ENCODE measurements at places on chromosomes 13 and 19. TPM values are rescaled to one million over a fixed set of nuclear protein-coding genes. Genes with fewer than 3 reads are reported as not detected.
A peak's percentile ranks its signal among the peaks of the same experiment; 100 is the strongest.

DNA sequence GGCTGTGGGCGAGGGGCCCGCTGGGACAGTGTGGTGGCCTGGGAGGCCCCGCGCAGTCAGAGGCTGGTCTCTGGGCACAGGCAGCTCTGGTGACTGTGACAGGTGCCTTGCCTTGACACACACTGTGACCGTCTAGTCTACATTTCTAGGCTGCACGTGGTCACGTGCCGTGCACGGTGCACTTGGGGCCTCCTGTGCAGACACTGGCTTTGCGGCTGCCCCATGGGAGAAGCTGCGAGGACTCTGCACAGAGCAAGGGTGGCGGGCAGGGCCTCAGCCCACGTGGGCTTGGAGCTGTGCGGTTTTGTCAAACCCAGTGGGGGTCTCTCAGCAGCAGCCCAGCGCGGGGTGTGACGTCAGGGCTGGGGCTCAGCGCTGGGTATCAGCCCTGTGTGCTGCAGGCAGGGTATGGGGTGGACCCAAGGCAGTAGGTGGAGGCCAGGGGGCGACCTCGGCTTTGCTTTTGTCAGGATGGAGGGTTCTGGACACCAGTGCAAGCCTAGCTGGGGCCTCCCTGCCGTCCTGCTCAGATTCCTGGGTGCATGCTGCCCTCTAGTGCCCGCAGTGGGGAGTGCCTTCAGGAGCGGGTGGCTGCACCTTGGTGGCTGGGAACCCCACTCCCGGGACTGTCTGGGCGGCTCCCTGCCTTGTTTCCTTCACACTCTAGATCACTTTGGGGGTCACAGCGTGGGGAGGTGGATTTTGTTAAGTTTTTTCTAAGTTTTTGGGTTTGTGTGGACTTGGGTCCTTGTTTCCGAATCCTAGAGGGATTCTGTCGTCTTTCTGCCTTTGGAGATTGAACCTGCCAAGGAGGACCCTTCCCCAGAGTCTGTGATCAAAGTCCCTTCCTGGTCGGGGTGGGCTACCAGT lies 62.6 kb downstream of the KDM4B start:
- no peaks in the 10 kb centered on the region for H3K36me3 ChIP-seq
- no peak overlapping the region for H3K27ac ChIP-seq
- peak; percentile 89 for DNase-seq
- H3K4me3 ChIP-seq = no peak overlapping the region
- no peaks in the 10 kb centered on the region for H3K4me1 ChIP-seq
- H3K27me3 ChIP-seq = no peaks in the 10 kb centered on the region

GRCh38 chr19:3984584-3984907 lies 717 bp downstream of the EEF2 start:
- peak overlapping the region; percentile 96 for H3K27ac ChIP-seq
- no peak for DNase-seq
- no peaks in the 10 kb centered on the region for H3K36me3 ChIP-seq
- peak overlapping the region; percentile 85 for H3K4me3 ChIP-seq

- no peaks in the 10 kb centered on the region for H3K4me1 ChIP-seq
- H3K4me3 ChIP-seq = peak within 1 kb of the TSS; percentile 36
- H3K36me3 ChIP-seq = no peaks in the 10 kb centered on the region
- H3K27ac ChIP-seq = peak within 1 kb of the TSS; percentile 25
Observed at GRCh38 chr13:23433171-23434153, at the start of gene SACS. TSS of gene SACS (minus strand) at chr13:23433702. CDS start at chr13:23411239, 22,463 bp downstream.

GRCh38 chr19:29587518-29587986 lies 18.5 kb upstream of the POP4 start:
- no peak overlapping the region for H3K4me3 ChIP-seq
- no peak for DNase-seq
- H3K27ac ChIP-seq = no peak overlapping the region
- H3K27me3 ChIP-seq = no peaks in the 10 kb centered on the region
- no peaks in the 10 kb centered on the region for H3K4me1 ChIP-seq

GRCh38 chr13:98450539-98451111 lies 126.3 kb downstream of the STK24 start:
- H3K27ac ChIP-seq = peak overlapping the region; percentile 80
- H3K27me3 ChIP-seq = no peaks in the 10 kb centered on the region
- H3K4me1 ChIP-seq = peaks cover 14% of the 10 kb centered on the region
- no peak overlapping the region for H3K4me3 ChIP-seq
- H3K36me3 ChIP-seq = no peaks in the 10 kb centered on the region
- DNase-seq = no peak

DNA sequence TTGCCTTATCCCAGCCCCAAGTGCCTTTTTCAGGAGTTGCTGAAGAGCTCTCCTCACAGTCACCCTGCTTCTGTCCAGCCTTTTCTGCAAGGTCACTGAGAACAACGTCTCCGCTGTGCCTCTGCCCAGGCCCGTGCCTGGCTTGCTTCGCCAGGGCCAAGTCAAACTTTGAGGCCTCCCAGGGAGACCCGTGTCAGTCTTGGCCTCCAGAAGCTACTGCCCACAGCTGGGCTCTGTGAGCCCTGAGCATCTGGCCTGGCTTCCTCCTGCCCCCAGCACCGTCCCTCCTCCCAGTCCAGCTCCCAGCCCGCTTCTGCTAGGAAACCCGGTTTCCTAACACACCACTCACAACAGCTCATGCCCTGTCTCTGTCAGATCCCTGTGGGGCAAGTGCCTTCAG lies 165.9 kb downstream of the TEX29 start:
- H3K36me3 ChIP-seq = no peaks in the 10 kb centered on the region
- no peaks in the 10 kb centered on the region for H3K27me3 ChIP-seq
- H3K4me3 ChIP-seq = no peak overlapping the region
- no peak for DNase-seq
- no peaks in the 10 kb centered on the region for H3K4me1 ChIP-seq

DNA sequence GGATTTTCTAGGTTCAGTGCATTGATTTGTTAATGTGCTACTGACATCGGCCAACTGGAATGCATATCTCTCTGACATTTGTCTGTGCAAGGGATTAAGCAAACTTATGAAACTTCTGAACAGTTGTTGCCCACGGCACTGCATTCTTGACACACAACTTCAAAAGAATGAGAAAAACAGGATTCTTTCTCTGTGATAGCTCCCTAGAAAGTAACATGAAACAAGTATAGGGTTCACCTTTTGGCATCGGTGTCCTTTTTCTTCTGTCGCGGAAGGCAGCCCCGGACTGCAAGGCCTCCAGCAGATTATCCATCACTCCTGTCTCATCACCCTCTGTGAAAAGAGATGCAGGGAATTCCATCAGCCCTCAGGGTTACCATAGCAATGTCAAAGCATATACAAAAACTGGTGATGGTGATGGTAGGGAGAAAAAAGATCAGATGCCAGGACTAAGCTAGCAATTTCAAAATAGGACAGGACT lies 389.2 kb downstream of the DIAPH3 start:
- no peak for DNase-seq
- H3K4me1 ChIP-seq = no peaks in the 10 kb centered on the region
- no peaks in the 10 kb centered on the region for H3K36me3 ChIP-seq
- no peak overlapping the region for H3K4me3 ChIP-seq
- H3K27me3 ChIP-seq = no peaks in the 10 kb centered on the region
- no peak overlapping the region for H3K27ac ChIP-seq

DNA sequence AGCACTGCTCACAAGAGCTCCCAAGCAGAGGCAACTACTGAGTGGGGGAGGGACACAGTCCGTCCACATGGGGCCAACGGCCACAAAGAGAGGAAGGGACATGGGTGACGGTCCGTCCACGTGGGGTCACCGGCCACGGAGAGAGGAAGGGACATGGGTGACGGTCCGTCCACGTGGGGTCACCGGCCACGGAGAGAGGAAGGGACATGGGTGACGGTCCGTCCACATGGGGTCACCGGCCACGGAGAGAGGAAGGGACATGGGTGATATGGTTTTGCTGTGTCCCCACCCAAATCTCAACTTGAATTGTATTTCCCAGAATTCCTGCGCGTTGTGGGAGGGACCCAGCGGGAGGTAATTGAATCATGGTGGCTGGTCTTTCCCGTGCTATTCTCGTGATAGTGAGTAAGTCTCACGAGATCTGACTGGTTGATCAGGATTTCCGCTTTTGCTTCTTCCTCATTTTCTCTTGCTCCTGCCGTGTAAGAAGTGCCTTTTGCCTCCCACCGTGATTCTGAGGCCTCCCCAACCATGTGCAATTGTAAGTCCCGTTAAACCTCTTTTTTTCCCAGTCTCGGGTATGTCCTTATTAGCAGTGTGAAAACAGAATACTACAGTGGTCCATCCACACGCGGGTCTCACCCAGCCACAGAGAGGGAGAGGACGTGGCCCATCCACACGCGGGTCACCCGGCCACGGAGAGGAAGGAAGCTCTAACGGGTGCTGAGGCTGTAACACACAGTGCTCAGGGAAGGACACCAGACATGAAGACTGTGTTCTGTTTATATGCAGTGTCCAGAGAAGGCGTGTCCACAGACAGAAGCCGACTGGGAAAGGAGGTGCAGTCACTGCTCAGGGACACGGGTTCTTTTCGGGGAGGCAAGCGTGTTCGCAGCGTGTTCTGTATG lies 48.5 kb downstream of the GAS6 start:
- no peaks in the 10 kb centered on the region for H3K27me3 ChIP-seq
- DNase-seq = no peak
- H3K4me3 ChIP-seq = no peak overlapping the region
- H3K36me3 ChIP-seq = no peaks in the 10 kb centered on the region
- no peak overlapping the region for H3K27ac ChIP-seq
- no peaks in the 10 kb centered on the region for H3K4me1 ChIP-seq

DNA sequence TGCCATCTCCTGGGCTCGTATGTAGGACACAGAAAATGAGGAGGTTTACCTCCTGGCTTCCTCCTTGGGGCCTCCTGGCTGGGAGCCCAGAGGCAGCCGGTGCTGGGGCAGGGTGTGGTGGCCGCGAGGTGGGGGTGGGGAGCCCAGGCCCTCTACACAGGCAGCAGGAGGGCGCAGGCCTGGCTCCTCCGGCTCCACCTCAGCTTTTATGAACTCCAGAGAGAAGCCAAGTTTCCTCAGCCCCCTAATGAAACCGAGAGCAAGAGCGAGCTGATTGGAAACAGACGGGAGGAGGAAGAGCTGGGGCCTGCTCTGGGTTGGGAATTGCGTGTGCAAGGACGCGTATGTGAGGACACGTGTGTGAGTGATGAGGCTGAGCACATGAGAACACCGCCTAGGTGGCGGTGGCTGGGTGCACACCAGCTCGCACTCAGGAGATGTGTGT lies 23.1 kb downstream of the LYL1 start:
- peak; percentile 83 for DNase-seq
- H3K27me3 ChIP-seq = no peaks in the 10 kb centered on the region
- H3K36me3 ChIP-seq = no peaks in the 10 kb centered on the region

DNA sequence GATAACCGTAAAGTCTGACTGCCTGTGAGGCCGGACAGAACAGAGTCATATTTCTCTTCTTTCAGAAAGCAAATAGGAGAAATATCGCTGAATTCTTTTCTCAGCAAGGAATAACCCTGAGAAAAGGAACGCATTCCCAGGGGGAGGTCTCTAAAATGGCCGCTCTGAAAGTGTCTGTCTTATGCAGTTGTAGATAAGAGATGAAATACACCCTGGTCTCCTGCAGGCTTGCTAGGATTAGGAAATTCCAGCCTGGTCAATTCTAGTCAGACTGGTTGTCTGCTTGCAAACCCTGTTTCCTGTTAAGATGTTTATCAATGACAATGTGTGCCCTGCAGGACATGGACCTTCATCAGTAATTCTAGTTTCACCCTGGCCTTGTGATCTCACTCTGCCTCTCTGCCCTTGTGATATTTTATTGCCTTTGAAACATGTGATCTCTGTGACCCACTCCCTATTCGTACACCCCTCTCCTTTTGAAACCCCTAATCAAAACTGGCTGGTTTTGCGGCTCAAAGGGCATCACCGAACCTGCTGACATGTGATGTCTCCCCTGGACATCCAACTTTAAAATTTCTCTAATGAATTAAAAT lies 934.8 kb upstream of the SPRY2 start:
- no peaks in the 10 kb centered on the region for H3K27me3 ChIP-seq
- no peak for DNase-seq
- H3K27ac ChIP-seq = no peak overlapping the region
- H3K4me3 ChIP-seq = no peak overlapping the region
- H3K4me1 ChIP-seq = no peaks in the 10 kb centered on the region

DNA sequence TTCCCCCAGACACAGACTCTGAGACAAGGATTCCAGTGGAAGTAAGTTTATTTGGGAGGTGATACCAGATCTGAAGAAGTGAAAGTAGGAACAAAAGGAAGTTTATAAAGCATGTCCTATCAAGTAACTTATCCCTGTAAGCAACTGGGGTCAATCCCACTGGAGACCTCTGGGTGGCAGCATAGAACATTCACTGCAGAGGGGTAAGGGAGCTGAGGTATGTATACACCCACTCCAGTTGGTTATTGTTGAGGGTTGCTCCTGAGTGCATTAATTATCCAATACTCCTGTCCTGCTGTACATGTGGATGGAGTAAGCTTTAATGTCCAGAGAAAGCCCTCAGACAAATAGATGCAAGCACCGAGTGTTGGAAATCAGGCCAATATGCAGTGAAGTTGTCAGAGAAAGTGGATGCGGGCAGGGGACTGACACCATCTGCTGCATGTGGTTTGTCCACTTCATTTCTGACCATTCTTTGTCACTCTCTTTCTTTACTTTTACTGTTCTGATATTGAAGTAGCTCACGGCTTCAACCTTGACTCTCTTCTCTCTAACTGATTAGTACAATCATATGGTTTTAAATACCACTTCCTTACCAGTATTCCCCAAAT lies 46.7 kb downstream of the NOTCH3 start:
- H3K36me3 ChIP-seq = no peaks in the 10 kb centered on the region
- DNase-seq = no peak
- no peak overlapping the region for H3K4me3 ChIP-seq
- no peaks in the 10 kb centered on the region for H3K27me3 ChIP-seq
- H3K4me1 ChIP-seq = no peaks in the 10 kb centered on the region

GRCh38 chr19:718251-718951 lies 9.7 kb downstream of the PALM start:
- no peak overlapping the region for H3K4me3 ChIP-seq
- H3K27ac ChIP-seq = peak overlapping the region; percentile 79
- no peaks in the 10 kb centered on the region for H3K27me3 ChIP-seq
- peak; percentile 50 for DNase-seq
- no peaks in the 10 kb centered on the region for H3K36me3 ChIP-seq

Gene KIR3DL2
- not detected for total RNA-seq

Gene CPAMD8
- 2.8 TPM for total RNA-seq

Gene ZFP30
- 5.3 TPM for total RNA-seq

Gene CGB2
- not detected for total RNA-seq

Gene GAPDHS
- not detected for total RNA-seq

Gene RAP2A
- total RNA-seq = 26.0 TPM

Gene KANK3
- total RNA-seq = 30.7 TPM

Gene FUT3
- not detected for total RNA-seq

Gene ITGBL1
- not detected for total RNA-seq

Gene SYNGR4
- total RNA-seq = not detected

Gene EBI3
- not detected for total RNA-seq

Gene RPL18A
- total RNA-seq = 2,036 TPM

Gene LONP1
- 40.9 TPM for total RNA-seq

Gene FBXO17
- total RNA-seq = 3.8 TPM

Gene FPR3
- 1.8 TPM for total RNA-seq

Gene DCLK1
- 17.0 TPM for total RNA-seq

All from uterus (tissue), 4 donors.